ENCODE measurements at places on chromosomes 5 and 9.
A peak's percentile ranks its signal among the peaks of the same experiment; 100 is the strongest.

- DNase-seq, result no peak
These were observed 51.8 kb downstream of the POU4F3 start for GRCh38 chr5:146390469-146390868.

- no peak for DNase-seq
These were observed 149.6 kb downstream of the DROSHA start for GRCh38 chr5:31382051-31382878.

DNA sequence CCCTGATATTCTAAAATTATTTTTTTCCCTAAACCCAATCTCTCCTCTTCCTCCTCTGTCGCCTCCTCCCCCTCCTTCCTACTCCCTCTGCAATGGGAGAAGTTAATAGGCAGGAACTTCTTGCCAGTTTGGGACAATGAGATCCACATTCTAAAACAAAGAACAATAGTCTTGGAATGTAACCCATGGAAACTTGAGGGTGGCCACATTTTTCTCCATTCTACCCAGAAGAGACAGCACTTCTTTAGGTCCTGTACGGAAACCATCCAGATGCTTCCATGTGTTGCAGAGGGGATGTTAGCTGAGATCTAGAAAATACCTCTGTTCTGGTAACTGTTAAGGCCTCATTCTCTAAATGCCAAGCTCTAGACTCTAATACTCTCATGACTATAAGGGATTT lies 10.0 kb downstream of the SPARC start:
- DNase-seq, result no peak

- no peak for DNase-seq
These were observed 75.4 kb downstream of the CFAP77 start for GRCh38 chr9:132485393-132485792.

DNA sequence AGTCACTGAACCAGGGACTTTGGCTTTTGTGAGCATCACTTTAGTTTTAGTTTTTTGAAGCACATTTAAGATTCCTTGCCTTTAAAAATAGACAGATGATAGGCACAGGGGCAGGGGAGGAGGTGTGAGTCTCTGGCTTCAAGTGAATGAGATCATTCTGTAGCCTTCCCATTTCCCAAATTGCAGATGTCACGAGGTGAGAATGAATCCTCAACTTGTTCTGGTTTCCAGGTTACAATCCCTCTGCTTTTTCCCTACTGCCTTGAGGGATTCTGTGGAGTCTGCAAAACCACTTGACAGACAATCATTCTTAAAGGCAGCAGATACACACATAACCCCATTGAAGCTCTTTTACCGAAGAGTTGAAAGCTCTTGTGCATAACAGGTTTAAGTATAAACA lies 332.4 kb downstream of the DMAC1 start:
- no peak for DNase-seq

- DNase-seq, result no peak
These were observed 281.1 kb upstream of the PCSK5 start for GRCh38 chr9:75609401-75609800.

DNA sequence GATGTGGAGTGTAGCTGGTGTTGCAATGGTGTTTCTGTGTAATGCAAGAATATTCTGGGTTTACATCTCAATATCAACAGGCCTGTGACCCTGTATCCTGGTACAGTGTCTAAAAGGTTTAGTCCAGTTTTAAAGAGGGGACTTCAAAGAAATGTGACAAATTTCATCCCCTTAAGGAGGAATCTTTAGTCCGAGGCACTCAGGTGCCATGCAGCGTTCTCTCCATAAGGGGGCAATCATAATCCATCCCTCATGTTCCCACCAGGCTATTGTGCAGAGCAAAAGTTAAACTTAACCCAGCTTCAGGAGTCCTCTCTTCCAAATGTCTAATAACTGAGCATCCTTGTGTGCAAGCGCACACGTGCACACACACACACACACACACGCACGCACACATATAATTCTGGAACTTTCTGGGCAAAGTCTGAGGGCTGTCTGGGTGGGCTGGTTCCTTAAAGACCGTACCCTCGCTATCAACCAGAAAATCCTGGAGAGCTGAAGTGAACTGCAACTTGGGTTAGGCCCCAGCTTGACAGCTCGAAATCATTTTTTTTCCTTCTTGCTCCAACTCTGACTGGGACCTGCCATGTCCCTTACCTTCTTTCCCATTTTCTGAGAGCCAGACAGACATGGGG lies 46.0 kb downstream of the CRB2 start:
- DNase-seq, result peak; percentile 81

- DNase-seq, result no peak
These were observed 149.0 kb downstream of the AOPEP start for GRCh38 chr9:94875300-94876020.

GRCh38 chr9:129612815-129613519 lies 7.9 kb downstream of the C9orf50 start:
- no peak for DNase-seq

DNA sequence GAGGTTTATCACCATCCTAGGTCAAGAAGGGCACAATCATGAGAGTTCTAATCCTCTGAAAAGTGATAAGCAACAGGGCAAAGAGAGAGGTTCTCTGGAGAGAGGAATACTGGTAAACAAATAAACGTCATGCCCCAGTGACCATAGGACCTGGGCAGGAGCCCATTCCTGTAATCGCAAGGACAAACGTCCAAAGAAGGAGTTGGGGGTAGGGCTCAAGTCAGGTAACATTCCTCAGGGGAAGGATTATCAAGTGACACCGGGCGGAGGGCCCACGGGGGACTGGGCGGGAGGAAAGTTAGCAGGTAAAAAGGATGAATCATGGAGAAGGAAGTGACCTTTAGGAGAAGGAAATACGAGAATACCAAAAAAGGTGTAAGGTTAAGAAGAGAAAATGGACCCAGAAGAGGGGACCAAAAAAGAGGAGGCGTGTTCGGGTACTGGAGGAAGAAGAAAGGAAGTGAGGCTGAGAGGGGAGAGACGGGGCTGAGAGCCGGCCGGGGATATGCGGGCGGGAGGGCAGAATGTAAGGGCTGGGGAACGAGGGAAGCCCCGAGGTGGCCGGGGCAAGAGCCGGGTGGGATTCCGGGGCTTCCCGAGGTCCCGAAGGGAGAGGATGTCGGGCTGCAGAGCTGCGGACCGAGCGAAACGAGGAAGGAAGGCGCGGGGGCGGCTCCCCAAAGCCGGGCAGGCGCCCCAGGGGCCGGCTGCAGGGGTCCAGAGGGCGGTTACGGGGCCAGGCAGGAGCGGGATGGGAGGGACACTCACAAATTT lies 583 bp downstream of the DIAPH1 start:
- DNase-seq, result peak; percentile 43

DNA sequence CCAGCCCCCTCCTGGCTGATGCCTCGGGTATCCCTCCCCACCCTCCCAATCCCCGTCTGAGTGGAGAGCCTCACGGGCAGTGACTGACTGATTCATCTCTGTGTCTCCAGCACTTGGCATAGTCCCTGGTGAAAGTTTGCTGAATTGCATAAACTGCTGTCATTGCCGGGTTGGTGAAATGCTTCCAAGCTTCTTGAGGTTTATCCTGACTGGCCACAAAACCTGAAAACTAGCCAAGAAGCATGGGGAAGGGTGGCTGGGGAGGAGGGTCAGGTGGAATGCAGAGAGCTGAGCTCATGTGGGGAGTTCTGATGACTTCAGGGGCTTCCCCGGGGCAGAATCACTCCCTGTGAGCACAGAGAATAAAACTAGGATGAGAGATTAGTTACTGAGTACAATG lies 56.9 kb upstream of the GGTA1 start:
- peak; percentile 81 for DNase-seq

DNA sequence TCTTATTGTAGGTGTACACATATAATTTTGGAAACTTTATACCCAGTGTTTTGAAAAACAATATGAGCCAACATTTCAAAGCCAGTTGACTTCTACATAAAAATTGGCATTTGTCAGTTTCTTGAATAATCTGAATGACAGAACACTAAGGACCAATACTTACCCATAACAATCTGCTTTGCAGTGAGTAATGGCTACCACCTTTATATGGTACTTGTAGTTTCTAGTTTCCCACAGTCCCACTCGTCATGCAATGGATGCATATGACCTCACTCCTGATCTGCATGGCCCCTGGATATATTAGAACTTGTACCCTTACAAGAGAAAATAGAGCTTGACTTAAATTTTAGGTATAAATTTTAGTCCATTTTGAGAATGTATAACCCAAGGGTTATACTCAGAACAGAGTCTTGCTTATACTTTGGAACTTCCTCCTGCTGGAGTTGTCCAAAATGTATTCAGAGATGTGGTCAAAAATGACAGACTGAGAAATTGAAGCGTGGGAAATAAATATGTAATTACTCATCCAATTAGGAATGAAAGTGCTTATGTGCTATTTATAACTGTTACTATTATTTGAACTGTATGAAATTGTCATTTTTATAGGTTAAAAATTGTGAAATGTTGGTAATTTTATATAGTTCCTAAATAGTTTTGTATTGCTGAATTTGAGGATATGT lies 19.5 kb downstream of the XRCC4 start:
- DNase-seq, result no peak

DNA sequence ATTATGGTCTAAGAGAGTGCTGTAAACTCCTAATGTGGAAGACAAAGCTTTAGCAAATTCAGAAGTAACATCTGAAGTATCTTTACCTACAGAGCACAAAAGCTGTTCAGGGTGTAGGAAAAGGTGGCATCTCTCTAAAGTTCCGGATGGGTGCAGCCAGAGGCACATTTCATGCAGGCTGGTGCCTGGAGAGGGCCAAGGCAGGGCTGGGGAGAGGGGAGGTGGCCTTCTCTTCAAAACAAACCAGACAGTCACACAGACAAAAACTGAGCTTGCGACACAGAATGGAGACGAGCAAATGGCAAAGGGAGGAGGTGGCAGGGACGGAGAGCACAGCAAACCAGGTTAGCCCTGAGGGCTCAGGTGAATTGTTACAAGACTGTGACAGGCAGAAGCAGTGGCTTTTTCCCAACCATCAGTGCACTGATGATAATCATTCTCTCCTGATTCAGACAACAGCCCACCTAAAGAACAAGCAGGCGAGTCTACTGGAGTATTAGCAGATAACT lies 121.5 kb upstream of the PCA3 start:
- DNase-seq, result no peak

- no peak for DNase-seq
These were observed 27.7 kb downstream of the ARHGEF37 start for GRCh38 chr5:149608936-149609545.

DNA sequence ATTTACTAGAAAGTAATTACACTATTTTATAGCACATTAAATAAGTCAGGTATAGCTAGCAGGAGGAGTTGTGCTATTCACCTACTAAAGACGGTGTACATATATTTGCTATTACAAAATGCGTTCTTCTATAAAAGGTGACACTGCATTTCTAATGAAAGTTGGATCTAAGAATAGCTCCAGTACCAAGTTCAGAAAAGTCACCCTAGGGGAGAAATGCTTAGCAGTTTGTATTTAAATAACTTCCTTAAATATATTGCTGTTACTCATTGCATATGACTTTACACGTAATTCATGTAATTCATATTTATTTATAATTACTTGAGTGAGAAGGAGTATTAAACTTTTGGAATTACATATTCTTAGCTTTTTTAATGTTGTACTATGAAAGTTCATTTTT lies 7.0 kb upstream of the SUB1 start:
- no peak for DNase-seq

DNA sequence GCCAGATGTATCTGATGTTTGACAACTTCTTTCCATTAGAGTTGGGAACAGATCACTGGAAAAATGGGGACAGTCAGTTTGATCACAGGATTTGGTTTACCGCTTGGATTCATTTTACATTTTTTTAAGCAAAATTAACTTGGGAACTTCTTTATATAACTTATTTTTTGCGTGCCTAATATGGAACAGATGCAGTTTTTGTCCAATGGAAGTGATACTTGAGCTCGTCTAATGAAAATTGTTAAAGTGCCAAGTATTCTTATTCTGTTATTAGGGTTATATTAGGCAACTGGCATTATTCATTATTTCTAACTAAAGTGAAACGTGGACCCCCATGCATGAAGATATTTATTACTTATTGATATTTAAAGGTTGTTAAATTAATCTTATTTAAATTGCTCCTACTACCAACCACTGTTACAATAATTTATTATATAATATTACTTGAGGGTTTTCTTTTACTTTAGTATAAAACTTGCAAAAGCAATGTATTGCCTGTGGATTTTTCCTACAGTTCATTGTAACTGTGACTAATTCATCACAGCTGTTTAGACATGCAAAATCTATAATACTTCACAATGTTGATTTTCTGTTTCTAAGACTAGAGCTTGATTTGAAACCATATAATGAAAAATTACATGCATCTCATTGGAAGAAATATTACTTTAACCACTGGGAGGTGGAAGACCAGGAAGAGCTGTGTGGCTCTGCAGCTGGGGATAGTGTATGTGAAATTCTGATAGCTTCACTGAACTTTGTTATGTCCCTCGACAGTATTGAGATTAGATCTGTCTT lies 787.3 kb upstream of the WWC1 start:
- no peak for DNase-seq

DNA sequence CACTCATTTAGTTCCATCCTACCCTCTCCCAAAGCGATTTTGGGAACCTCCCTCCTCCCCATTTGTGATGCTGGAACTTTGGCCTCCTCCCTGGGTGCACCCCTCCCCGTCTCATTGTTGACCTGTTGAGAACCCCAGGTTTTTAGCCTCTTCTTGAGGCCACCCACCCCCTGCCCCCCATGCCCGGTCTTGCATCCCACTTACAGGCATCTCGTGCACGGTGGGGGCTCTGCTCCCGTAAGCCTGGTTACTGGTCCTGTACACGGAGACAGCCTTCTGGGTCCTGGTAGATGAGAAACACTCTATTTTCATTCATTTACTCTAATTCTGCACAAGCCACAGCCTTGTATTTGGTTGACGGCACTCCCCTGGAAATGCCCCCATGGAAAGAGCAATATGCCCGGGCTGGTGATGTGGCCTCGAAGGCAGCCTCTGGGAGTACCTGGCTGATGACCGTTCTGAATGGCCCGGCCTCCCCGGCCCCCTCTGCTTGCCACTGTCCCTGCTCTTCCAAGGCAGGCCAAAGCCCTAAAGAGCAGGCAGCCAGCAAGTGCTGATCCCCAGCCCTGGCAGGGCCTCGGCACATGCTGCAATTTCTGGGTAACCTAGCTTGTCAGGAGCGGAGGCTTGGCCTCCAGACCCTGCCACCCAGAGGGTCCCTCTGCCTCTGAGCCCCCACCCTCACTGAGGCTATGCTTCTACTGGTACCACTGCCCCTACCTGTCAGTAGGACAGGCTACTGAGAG lies 1.9 kb upstream of the MRPS2 start:
- DNase-seq, result no peak

- DNase-seq, result no peak
These were observed 42.4 kb upstream of the PWWP2A start for GRCh38 chr5:160161626-160162025.

DNA sequence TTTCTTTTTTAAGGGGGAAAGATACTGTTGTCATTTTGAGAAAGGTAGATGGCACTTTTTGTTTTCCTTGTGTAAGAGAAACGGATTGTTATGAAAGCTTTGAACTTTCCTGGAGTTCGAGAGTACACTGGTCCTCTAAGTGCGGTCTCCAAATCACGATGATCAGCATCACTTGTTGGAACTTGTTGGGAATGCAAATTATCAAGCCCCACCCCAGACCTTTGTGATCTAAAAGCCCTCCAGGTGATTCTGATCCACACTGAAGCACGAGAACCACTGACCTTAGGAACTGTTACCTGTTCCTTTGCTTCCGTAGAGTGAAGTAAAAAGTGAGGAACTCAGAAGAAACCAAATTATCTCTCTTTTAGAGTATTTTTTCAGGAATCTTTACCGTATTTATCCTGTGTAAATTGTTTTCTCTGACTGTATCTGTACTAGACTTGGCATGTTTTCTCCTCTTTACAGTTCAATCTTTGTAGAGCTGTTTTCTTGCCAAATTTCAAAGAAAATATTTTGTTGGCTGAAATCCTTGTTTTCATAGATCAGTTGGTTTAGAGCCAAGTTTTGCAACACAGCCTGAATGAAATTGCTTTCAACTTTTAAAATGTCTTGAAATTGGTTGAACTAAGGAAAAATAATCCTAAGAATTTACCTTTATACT lies 4.0 kb downstream of the MAT2B start:
- DNase-seq, result peak; percentile 40

Data from AG08396 (cell line).